ENCODE measurements at places on chromosomes 7 and 10. TPM values are rescaled to one million over a fixed set of nuclear protein-coding genes. Genes with fewer than 3 reads are reported as not detected.
A peak's percentile ranks its signal among the peaks of the same experiment; 100 is the strongest.

DNA sequence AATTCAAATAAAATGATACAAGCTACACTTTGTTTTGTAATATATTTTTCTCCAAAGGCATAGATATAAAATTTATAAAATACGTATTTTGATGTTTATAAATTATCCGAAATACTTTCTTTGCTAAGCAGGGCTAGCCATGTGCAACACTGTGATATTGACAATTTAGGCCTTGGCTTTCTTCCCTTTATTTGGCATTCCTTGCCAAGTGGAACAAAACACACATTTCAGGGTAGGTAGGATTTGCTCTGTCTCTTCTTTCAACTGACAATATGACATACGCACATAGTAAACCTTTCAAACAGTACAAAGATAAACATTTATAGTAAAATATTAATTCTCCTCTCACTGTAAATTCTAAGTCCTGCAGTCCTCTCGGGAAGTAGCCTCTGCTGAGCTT, 103.3 kb upstream of the POT1 start:
- DNase-seq: no peak

DNA sequence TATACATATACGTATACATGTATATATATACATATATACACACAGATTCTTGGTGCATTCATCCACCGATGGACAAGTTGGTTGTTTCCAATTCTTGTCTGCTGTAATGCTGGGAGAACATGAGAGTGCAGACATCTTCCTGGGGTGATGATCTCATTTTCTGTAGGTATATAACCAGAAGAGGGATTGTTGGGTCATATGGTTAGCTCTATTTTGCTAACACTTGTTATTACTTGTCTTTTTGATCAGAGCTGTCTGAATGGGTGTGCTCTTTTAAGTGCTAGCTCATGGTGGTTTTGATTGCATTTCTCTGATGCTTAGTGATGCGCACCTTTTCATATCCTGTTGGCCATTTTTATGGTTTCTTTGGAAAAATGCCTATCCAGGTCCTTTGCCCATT, 106.4 kb downstream of the TAX1BP1 start:
- DNase-seq: no peak

GRCh38 chr7:151327659-151328058, 14.0 kb upstream of the NUB1 start:
- DNase-seq: no peak

- no peak for DNase-seq
Measured at GRCh38 chr10:60808036-60808435, 29.8 kb downstream of the CDK1 start.

DNA sequence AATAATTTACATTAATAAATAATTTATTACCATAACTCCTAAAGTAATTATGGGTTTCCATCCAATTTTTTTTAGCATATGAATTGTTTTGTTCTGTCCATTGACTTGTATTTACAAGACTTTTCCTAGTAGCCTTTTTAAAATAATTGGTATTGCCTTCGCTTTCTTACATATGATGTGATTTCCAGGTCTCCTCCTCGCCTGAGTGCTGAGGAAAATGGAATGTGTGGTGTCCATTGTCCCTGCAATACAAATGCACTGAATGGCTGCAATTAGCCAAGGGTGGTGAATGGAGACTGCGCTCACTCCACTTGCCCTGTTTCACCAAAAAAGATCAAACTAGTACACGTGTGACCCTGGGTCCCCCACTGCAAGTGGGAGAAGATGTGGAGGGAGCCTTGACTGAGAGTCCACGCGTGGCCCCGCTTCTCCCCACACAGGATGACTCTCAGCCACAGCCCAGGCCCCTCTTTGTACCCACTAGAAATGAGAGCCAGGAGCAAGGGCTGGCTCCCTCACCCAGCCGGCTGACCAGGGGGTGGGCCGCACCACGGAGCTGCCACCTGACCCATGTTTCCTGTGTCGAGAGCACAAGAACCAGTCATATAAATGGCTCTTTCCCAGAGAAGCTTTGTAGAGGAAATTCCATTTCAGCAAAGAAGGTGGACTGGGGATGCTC, 52.6 kb downstream of the FAM53B start:
- DNase-seq: no peak

DNA sequence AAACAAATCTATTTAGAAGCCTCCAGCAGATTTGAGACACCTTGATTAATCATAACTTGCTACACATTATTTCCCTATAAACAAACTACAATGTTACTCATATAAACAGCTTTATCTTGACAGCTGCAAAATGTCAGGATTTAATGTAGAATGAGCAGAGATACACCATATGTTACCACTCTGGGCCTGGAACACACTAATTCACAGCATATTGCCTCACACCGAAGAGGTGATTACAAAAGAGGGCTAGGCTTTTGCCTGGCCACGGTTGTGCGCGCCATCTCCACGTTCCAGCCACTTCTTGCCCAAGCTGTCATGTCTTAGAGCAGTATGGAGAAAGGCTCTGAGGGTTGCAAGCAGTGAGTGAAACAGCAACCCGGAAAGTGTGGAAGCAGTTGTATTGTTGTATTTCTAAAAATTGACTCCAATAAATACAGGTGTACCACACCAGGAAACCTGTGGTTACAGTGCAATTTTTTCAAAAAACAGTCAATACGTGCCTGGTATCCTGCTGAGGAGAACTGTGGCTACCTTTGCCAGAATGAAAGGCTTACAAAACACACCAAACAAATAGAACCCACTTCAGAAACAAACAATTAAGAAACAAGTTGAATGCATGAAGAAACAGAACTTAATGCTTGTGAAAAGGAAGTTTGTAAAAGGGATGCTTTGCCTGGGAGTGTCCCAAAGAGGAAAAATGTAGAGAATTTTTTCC, 498.1 kb downstream of the PLXNA4 start:
- DNase-seq: no peak

DNA sequence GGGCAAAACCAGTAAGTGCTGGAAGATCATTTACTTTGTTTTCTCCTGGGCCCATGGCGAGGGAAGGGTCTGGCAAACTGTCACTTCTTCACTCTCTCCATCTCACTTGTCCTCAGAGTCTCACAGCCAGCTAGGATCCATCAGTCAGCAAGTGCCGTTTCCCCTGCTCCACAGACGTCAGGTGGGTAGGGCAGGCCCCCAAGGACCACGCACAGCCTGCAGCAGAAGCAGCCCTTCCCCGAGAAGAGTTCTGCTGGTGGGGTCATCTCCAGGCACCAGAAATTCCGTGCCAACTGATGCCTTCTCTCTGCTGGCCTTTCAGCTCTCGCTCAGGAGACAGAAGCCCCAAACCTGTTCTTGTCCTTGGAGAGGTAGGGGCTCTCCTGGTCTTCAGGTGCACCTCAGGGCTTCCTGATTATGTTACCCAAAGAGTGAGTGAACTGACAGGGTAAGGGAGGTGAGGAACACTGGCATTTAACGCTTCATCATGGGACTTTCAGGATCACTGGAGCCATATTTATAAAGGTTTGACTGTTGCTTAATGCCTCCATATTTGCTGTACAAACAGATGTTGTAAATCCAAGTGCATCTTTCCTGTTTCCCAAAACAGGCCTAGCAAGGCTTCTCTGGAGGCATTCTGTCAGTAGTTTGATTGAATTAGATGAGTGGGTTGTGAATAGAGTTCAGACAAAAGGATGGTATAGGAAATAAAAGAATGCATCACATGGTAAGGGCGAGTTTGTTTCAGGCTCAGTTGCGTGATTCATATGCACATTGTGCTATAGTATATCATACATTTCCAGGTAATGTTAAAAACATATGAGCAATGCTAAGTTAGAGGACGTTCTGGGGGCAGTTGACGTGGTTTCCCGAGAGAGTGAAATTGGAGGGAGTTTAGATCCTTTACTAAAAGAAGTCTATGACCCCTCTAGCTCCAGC, 13.7 kb upstream of the TSPAN15 start:
- DNase-seq: no peak

DNA sequence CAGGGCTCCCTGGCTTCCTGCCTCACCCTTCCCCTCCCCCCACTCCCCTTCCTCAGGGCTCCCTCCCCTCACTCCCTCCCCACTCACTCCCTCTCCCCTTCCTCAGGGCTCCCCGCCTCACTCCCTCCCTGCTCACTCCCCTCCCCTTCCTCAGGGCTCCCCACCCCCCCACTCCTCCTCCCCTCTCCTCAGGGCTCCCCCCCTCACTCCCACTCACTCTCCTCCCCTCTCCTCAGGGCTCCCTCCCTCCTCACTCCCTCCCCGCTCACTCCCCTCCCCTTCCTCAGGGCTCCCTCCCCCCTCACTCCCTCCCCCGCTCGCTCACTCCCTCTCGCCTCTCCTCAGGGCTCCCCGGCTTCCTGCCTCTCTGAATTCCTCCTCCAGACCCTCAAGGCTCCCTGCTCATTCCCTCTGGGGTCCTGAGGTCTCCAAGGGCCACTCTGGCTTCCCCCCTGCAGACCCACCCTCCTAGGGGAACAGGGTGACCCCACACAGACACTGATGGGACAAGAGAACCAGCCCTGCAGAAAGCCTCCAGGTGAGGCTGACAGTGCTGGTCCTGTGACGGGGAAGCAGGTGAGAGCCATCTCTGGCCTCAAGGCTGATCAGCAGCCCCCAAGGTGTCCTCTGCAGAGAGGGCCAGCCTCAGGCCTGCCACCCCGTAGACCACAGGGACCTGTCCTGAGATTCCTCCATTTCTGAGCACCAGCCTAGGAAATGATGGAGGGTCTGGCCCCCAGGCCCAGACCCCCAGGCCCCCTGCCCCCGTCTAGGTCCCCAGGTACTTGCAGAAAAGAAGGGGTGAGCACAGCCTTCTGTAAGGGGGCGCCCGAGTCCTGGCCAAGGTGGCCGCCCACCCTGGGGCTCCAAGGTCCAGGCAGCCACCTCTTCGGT, 47.2 kb downstream of the PWWP2B start:
- no peak for DNase-seq

- peak; percentile 88 for DNase-seq
Measured at GRCh38 chr7:151727579-151728285, 149.2 kb downstream of the PRKAG2 start.

DNA sequence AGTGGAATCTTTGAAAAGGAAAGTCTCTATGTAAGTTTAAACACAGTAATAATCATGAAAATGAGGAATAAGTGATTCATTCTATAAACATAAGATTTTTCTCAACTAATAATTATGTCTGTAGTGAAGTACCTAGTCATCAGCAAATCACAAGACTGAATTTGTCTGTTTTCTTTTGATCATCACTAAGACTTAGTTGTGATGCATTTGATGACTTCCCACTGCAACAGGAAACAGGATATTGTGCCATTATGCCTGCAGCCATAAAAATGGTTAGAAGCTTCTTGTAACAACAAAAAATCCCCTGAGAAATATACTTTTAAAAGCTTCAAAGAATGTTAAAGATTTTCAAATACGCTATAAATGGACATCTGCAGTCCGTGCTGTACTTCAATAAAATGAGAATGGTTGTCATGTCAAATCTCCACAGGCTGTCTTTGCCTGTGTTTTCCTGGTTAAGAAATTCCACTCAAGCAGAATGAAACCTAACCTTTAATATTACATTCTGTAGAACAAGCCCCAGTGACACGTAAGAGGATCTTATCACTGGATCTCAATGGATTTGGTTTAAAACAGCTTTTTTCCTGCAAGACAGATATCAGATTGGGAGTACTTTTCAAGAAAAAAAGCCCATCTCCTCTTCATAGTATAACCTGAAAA, 1262.3 kb upstream of the PHF14 start:
- DNase-seq: no peak

DNA sequence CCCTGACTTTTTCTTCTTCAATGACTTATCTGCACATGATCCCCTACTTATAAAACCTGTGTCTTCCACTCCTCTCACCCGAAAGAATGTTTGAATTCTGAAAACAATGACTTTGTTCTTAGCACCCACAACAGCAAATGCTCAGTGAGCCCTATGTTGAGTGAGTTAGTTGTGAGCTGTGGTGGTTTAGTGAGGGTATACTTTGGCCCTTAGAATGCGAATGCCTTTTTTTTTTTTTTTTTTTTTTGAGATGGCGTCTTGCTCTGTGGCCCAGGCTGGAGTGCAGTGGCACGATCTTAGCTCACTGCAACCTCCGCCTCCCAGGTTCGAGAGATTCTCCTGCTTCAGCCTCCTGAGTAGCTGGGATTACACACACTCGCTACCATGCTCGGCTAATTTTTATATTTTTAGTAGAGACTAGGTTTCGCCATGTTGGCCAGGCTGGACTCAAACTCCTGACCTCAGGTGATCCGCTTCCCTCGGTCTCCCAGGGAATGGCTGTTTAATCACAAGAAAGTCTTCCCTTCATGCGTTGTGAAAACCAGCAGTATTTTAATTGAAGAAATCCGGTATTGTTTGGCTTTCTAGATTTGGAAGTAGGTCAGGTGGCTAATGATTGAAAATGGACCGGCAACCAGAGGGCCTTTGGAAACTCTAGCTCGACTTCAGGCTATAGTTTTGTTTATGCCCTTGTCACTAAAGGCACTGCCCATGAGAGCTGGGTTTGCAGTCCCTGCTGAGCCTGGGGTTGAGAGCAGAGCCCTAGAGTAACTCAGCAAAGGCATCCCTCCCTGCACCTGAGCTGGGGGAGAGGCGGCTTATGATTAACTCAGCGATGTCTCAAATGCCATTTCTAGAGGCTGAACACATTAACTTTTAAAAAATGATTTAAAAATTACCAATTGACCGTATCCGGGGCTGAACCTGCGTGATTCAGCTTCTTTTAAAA, 41.3 kb downstream of the CUX1 start:
- DNase-seq: no peak

- DNase-seq: no peak
Measured at GRCh38 chr10:13414855-13415254, 66.8 kb upstream of the SEPHS1 start.

The LIPF gene
- not detected for total RNA-seq

The ADRA2A gene
- 0.83 TPM for total RNA-seq

The CYP2E1 gene
- total RNA-seq: 0.80 TPM

The BTBD16 gene
- total RNA-seq: 0.11 TPM

The FKBP6 gene
- not detected for total RNA-seq

The NOBOX gene
- not detected for total RNA-seq

The ZNF438 gene
- total RNA-seq: 15.2 TPM

The CDK14 gene
- 59.6 TPM for total RNA-seq

The TMEM176B gene
- total RNA-seq: 158 TPM

The CD36 gene
- total RNA-seq: 620 TPM

The AGAP3 gene
- total RNA-seq: 78.8 TPM

The CPA2 gene
- not detected for total RNA-seq

The RHOBTB1 gene
- 9.7 TPM for total RNA-seq
